ENCODE measurements at places on chromosomes 2 and 18.

DNA sequence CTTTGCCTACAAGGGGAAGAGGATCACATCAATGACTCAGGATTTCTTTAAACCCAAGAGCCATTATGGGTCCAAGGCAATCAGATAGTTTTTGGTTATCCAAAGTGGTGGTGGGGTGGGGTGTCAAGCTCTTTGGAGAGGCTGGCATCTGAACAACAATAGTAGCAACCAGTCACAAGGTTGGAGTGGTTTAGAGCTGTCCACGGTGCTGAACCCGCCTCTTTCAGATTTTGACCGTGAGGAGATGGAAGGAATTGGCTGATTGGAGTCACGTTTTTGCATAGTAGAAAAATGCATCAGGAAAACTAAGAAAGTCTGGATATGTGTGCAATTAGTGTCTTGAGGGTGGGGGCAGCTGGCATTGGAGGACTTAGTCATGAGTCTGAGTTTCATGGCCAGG lies 159.9 kb downstream of the LOXHD1 start:
- peak; percentile 39 for DNase-seq

GRCh38 chr2:17894556-17894955 lies 16.1 kb downstream of the KCNS3 start:
- no peak for DNase-seq

DNA sequence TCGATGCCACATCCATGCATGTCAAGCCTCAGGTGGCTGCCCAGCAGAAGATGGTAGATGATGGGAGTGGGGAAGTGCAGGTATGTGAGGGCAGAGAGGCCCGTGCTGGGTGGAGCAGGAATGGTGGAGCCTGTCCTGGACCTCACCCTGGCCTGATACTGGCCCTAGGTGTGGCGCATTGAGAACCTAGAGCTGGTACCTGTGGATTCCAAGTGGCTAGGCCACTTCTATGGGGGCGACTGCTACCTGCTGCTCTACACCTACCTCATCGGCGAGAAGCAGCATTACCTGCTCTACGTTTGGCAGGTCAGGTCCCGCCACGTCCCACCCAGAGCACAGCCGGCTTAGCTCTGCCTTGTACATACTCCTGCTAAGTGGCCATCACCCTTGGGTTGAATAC lies 13.0 kb downstream of the VIL1 start:
- DNase-seq: no peak

DNA sequence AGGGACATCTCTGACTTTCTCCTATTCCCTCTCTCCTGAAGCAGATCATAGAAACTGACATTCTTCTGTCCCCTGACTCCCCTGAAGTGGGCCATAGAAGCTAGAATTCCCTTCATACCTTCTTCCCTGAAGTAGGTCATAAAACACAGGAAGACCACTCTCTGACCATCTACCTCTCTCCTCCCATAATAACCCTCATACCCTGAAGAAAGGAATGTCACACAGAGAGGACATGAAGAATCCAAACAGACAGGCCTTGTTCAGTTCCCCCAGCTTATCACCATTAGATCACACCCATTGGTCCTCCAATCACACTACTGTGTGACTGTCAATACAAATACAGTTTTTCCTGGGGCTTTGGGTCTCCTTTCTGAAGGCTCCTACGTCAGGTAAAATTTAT lies 347.1 kb downstream of the DLGAP1 start:
- no peak for DNase-seq

GRCh38 chr18:58908006-58908405 lies 43.3 kb downstream of the ZNF532 start:
- no peak for DNase-seq

GRCh38 chr18:12113999-12114646 lies 20.5 kb downstream of the ANKRD62 start:
- DNase-seq: no peak

Data from stimulated activated CD4-positive, alpha-beta T cell treated with anti-CD3 and anti-CD28 coated beads, Interleukin-2, amount 100 ng/mL, for 24 hours (primary cell).